ENCODE measurements at places on chromosomes 4 and X. TPM values are rescaled to one million over a fixed set of nuclear protein-coding genes. Genes with fewer than 3 reads are reported as not detected.

AREG gene
- 96.5 TPM for total RNA-seq

LUZP4 gene
- not detected for total RNA-seq

UGT2A3 gene
- total RNA-seq, result not detected

THOC2 gene
- 32.4 TPM for total RNA-seq

DUSP21 gene
- not detected for total RNA-seq

KLHL13 gene
- total RNA-seq, result 0.96 TPM

All from A549 treated with RU486 at 1 μM for 4 hours (cell line).